Esophagus mucosa (tissue), 1 donor: ENCODE measurements at places on chromosomes 5 and 9. TPM values are rescaled to one million over a fixed set of nuclear protein-coding genes. Genes with fewer than 3 reads are reported as not detected.
A peak's percentile ranks its signal among the peaks of the same experiment; 100 is the strongest.

The ATG10 gene
- 8.1 TPM for total RNA-seq

- no peak for ATAC-seq
These were observed 4.3 kb downstream of the GPX3 start for GRCh38 chr5:151024440-151025249.

DNA sequence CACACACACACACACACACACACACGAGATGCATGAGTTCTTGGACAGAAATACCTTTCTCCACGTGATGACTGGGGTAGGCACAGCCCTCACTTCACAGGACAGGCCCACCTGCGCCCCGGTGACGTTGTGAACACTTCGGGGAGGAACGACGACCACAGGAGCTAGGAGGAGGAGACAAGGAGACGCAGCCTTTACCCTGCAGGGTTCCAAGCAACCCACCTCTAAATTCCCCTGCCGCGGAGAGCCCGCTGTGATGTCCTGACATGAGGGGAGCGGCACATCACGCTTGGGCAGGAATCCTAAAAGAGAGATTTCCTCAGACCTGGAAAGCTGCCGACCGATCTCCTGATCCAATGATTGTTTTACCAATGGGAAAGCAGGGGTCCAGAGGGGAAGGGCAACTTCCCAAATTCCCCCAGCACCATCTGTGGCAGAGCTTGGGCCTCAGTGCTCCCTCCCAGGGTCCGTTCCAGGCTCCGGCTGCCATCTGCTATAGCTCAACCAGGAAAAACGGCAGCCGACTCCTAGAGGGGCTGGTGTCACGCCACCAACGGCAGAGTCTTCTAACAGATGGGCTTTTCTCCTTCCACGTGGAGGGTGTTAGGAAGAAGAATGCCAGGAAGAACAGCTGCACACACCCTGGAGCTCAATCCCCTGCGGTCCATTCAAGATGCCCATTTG is 10.1 kb downstream of the IGFBPL1 start:
- ATAC-seq: no peak

- ATAC-seq: no peak
These were observed 997.7 kb downstream of the PTPRD start for GRCh38 chr9:9615086-9615485.

GRCh38 chr5:168408561-168409305 is 77.5 kb upstream of the RARS1 start:
- ATAC-seq: no peak

The UNC5A gene
- total RNA-seq: not detected

The ADAMTS12 gene
- 0.52 TPM for total RNA-seq

- no peak for ATAC-seq
These were observed 330.7 kb upstream of the POU5F2 start for GRCh38 chr5:94072116-94072515.

DNA sequence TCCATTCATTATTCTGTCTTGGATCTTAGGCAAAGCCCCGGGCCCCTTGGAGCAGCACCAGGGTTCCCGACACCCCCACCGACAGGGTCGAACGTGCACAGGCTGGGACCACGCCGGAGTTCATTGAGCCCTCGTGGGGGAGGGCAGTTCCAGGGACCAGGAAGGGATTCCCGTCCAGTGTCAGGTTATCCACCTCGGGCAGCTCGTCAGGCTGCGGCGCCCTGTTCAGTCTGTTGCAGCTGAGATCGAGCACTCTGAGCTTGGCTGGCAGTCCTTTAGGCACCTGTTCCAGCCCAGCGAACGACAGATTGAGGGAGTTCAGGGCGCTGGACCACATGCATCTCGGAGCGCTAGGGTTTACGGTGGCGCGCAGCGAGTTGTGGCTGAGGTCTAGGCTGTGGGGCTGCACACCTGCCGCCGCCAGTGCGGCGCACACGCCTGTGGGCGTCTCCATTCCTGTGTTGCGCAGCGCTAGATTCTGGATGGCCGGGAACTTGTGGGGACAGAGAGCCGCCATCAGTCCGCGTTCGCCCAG is 1.1 kb downstream of the CD14 start:
- peak; percentile 74 for ATAC-seq

The GPR150 gene
- total RNA-seq: not detected

The PHF24 gene
- total RNA-seq: 0.48 TPM

DNA sequence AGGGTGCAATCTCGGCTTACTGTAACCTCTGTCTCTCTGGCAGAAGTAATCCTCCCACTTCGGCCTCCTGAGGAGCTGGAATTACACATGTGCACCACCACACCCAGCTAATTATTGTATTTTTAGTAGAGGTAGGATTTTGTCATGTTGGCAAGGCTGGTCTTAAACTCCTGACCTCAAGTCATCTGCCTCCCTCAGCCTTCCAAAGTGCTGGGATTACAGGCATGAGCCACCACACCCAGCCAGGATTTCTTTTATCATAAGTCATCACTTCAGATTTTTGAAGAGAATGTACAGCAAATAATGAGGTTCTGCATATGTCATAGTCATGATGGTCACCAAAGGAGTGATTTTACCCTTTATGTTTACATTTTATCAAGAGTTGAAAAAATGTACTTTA is 108.1 kb downstream of the GCNT1 start:
- ATAC-seq: no peak

The SLC36A3 gene
- not detected for total RNA-seq

GRCh38 chr5:132473668-132474067 is 16.9 kb downstream of the IRF1 start:
- ATAC-seq: no peak

DNA sequence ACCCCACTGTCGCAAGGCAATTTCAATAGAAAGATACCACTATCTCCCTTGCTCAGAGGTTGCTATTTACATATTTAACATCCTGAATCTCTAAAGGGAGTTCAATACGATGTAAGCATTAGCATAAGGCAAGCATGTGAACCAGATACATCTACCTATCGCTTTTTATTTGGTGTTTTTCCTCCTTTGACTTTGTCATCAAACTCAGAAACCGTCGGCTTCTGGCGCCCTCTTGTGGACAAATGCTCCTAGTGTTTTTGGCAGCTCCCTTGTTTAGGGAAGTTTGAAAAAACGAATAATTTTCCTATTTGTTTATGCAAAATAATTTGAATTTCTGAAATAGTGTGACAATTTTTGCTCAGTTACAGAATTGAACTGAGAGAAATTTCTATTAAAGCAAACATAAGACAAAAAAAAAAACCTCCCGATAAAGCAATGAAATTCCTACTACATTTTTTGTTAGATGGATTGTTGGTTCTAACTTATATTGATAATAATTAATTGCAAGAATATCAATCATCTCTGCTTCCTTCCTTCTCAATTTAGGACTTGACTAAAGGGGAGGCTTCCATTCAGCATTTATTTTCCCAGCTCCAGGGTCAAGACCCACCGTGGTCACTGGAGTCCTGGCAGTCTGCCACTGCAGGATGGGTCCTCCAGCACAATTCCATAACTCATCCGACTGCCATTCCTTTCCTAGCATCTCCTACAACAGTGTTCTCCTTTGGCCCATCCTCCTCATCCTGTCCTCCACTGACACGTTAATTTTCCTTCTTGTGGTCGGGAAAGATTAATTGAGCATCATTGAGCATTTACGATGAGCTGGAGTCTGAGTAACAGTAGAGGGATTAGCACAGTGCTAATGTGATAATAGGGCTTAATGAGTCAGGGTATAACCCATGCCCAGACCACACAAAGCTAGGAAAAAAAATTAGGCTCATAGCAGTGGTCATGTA is 131.8 kb upstream of the CHD1 start:
- ATAC-seq: peak; percentile 55

The TMEM215 gene
- total RNA-seq: not detected

- peak; percentile 83 for ATAC-seq
These were observed 19.2 kb upstream of the CD180 start for GRCh38 chr5:67215519-67216471.

The PLAC8L1 gene
- 0.52 TPM for total RNA-seq

The IL17B gene
- 0.28 TPM for total RNA-seq

DNA sequence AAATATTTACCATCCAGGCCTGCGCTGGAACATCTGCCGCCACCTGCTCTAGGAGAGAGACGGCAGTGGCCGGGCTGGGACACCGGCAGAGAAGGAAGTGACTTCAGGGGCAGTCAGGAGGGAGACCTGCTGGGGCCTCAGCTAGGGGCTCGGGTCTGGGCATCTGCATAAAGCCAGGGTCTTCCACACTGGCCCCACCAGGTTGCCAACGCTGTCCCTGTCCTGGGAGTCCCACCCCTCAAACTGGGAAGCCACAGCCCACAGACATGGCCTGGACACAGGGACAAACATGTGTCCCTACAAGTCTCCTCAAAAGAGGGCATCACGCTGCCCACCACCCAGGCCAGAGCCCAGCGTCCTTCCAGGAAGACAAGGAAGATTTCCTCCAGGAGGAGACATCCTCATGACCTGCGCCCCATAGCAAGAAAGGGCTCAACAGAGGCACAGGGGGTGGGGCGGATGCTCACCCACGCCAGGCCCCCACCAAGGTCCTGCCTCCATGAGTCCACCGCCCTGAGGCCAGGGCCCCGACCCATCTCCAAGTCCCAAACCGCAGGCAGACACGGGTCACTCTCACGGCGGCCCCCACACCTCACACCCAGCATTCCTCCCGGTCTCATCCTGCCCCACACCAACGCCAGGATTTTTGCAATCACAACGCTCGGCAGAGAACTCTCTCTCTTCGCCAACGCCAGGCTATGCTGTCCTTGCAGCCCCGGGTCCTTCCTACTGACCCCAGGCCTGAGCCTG is 9.0 kb downstream of the VAV2 start:
- ATAC-seq: no peak

GRCh38 chr5:54655761-54656160 is 138.2 kb downstream of the SNX18 start:
- ATAC-seq: no peak

DNA sequence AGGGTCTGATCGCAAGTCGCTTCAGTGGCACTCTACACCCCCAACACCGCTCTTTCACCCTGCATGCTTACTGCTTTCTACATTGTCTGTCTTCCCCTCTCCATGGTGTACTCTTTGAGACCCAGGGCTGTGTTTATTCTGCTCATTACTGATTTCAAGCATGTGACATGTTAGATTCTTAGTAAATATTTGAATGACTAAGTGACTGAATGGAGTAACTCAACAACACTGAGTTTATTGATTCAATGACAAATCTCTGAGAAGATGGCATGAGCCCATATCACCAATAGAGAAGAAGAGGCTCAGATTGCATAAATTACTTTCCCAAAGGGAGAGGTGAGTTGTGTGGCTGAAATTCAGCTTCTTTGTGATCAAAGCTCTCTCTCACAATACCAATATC is 89.7 kb upstream of the OSMR start:
- no peak for ATAC-seq

The TLX3 gene
- not detected for total RNA-seq

DNA sequence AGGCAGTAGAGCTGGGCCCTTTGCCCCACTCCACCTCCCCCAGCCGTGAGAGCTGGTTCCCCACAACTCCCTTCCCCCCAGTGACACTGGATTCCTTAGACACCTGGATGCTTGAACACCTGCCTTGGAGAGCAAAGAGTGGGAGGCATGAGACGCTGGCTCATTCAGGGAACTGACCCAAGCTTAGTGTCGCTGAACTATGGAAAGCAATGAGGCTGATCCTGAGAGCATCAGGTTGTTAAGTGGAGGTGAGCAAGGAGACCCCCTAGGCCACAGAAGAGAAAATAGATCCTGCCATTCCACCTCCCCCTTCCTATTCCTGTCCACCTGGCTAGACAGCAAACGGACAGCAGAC is 2.0 kb downstream of the CCL19 start:
- ATAC-seq: no peak

GRCh38 chr9:37996819-37997217 is 72.2 kb downstream of the SHB start:
- ATAC-seq: no peak
